Vagina (tissue), 2 donors: ENCODE measurements at places on chromosomes 6 and 20.

DNA sequence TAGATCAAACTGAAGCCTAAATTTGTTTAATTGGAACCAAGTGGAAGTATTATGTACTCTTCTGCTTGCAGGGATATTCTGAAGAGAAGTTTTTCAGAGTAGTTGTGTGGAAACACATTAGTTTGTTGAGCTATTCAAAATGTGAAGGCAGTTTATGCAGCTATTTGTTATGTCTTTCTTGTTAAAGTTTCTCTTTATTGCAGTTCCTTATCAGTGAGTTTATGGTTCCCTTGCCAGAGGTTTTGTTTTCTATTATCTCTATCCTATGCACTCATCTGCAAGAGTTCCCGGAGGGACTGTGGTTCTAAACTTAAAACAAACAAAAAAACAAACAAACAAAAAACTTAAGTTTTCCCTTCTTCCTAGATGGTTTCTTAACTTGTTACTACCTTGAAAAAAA lies 143.7 kb upstream of the SLC22A16 start:
- no peak for DNase-seq

GRCh38 chr20:50415021-50415515 lies 95.1 kb upstream of the PTPN1 start:
- DNase-seq: no peak

DNA sequence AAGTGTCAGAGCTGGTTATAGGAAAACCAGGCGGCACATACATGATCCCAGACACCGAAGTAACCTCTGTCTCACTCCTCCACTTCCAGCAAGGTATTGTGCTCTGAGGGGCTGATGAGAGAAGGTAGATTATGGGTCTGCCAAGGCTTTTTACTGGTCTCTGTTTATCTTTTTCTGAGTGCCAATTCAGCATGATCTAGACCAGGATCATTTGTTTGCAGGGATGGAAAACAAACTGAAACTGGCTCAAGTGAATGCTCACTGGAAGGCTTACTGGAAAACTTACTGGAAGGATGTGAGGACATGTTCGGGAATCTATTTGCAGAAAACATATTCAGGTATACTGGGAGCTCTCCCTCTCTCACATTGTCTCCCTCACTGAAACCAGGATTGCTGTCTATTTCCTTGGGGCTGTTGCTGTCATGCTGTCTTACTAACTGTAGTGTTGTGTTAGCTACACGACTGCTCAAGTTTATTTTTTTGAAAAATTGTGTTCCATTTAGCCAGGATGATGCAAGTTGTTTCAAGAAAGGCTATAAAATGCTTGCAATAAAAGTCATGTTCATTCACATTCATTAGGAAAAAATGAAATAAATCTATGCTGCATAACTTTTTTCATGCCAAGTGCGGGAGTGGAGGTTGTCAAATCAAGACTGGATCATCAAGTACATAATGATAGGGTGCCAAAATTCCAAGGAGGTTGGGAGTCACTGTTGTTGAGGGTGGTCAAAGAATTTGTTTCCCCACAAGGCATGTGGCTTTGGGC lies 37.0 kb downstream of the KLHL31 start:
- no peak for DNase-seq

GRCh38 chr6:53476964-53477363 lies 67.9 kb downstream of the GCLC start:
- no peak for DNase-seq

DNA sequence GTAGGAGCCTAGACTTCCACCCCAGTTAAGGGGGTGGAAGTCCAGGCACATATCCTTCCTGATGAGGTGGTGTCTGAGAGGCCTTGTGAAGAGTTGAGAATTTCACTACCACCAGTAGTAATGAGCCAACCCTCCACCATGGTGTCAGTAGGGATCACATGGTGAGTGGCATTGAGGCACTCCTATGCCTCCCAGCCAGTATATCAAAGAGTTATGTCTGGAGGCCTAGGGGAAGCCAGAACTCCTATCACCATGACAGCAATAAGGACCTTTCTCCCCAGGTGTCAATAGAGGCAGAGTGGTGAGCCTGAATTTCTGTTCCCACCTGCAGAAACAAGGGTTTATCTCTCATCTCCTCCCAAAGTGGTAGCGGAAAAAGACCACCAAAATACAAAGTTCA lies 106.6 kb upstream of the ADTRP start:
- DNase-seq: no peak

GRCh38 chr6:23940466-23940865 lies 185.5 kb upstream of the NRSN1 start:
- DNase-seq: no peak

- no peak for DNase-seq
Observed at GRCh38 chr6:144644776-144645175, 359.6 kb downstream of the UTRN start.

GRCh38 chr6:46255528-46255927 lies 84.7 kb upstream of the ENPP5 start:
- DNase-seq: no peak

GRCh38 chr6:34041385-34041784 lies 104.5 kb downstream of the GRM4 start:
- DNase-seq: no peak

GRCh38 chr6:157240960-157241311 lies 82.4 kb downstream of the TMEM242 start:
- DNase-seq: no peak

DNA sequence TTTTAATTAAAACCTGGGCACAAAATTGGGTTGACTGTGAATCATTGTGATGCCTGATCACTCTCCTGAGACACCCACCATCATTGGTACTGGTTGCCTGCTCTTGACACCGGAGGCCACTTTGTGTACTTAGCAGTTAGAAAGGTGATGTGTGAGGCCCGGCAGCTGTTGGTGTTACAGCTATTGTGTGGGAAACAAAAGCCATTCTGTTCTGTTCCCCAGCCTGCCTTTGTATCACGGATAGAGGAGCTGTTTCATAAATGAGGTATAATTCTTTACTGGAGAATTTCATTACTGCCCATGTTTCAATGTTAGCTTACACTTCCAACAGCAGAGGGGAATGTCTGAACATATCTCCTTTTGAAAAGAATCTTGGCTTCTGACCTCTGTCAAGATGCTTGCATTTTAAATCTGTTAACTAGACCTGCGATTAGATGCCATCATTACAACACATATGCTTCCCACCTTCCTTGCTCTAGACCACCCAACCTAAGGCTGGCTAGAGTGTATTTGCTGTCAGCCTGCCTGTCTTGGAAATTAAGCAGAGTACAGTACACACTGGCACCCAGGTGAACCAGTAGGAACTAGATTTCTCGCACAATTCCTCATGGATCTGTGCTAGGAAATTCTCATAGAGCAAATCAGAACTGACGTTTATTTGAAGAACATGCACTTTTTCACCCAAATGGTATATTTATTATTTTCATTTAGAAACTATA lies 142.4 kb upstream of the INSM1 start:
- DNase-seq: no peak

DNA sequence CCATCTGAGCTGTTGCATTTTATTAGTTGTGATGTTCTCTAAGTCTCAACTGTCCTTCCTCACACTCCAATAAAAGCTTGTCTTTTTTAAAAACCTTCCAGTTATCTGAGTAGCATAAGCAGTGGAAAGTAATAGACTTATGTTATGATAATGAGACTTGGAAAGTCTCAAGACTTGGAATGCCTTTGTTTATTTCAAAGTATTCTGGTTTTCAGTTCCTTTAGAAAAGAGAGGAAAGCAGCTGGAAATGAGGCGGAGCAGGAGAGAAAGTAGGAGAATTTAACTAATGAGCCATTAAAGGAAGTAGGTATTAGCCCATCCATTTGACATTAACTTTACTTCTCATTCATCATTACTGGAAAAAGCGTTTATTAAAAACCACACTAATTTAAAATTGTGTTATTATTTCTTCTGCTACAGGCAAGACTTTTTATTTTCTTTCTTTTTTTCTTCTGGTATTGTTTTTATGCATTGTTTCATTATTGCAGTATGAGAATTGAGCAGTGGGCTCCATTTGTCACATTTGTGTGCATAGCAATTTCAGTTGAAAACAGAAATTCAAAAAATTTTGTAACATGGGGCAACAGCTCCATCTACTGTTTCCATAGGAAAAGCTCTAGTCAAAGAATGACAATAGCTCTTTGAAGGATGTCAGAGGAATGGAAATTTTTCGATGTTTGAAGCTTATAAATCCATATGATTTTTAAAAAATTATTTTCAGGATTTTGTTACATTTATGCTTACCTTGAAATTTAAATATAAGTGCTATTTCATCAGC lies 194.8 kb downstream of the COL9A1 start:
- DNase-seq: no peak

DNA sequence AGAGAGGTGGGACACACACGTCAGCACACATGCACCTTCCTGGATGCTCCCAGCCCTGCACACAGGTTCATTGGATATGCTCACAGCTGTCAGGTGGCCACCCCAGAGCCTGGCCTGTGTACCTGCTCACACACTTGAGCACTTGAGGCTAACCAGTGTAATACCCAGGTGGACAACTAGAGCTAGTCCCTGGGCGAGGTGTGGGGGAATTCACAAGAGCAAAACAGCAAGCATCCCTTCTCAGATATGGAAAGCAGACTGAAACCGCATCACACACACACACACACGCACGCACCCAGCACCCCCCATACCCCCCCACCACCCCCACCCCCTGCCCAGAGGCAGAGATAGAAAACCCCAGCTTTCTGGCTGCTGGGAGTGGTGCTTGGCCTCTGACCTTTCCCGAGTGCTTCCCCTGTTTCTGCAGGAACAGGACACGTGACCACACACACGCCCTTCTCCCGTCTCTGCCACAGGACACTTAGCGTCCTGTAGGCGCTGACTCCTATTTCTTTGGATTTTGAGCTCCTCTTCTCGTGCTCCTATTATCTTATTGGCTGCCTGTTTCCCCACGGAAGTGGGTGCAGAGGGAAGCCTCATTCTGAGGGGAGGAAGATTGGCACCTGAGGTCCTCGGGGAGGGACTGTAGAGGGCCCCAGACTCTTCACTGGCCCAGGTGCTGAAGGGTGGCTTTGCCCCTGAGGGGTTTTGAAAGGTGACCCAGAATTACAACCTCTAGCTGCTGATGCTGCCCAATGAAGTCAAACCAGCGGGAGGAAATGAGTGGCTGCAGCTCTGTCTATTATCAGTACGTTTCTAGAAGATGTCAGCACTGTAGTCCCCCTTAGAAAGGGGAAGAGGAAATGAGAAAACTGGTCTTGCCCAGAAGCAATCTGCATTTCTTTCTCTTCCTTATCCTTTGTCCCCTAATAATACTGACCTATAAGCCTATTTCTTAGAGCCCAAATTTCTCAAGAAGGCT lies 65.8 kb downstream of the SYTL3 start:
- no peak for DNase-seq

DNA sequence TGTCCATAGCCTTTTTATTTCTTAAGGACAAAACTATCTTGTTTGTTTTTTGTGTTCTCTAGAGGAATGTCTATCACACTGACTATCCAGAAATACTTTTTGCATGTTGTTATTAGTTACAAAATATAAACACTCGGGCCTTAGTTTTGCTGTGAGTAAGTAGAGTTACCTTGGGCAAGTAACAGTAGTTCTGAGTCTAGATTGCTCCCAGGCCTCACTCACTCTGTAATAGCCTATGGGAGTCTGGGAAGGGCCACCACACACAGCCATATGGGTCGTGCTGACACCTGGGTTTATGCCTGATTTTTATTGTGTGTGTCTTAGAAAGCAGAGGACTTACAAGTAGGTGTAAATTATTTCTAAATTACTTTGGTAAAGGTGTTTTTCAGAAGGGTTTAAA lies 185.8 kb downstream of the TMEM242 start:
- no peak for DNase-seq

GRCh38 chr6:111357705-111358104 lies 125.3 kb downstream of the REV3L start:
- no peak for DNase-seq

- DNase-seq: no peak
Observed at GRCh38 chr20:58001381-58001780, 227.1 kb downstream of the ANKRD60 start.

DNA sequence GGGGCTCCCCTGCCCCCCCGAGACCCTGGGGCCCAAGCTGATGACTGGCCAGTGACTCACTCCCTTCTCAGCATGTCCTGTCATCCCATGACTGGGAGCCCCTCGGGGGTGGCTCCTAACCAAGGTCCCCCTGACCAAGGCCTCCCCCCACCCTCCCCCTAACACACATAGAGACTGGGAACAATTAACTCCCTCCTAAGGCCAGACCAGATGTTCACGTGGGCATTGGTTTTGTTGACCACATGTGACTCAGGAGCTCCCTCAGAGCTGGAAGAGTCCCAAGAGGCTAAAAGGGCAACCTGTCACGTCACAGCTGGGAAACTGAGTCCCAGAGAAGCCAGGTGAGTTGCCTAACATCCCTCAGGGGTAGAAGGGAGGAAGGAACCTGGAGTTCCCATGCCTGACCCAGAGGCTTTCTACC lies 10.6 kb upstream of the CCN5 start:
- DNase-seq: peak; percentile 78

GRCh38 chr6:3707024-3707423 lies 44.5 kb downstream of the PXDC1 start:
- DNase-seq: no peak

DNA sequence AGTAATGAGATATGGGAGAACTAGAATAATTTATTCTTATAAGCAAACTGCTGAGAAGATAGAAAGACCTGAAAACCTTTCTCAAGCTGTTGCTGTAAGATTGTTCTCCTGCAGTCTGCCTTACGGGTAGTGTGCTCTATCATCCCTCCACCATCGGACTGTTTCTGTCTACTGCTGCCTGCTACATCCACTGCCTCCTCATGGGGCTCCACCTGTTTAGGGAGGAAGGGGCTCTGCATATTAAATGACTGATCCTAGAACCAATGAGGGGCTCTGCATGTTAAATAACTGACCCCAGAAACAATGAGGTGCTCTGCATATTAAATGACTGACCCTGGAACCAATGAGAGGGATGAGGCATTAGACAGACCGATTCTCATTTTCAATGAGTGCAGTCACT lies 654.6 kb downstream of the KIF16B start:
- no peak for DNase-seq

- no peak for DNase-seq
Observed at GRCh38 chr6:24757611-24758010, 17.1 kb upstream of the GMNN start.

- no peak for DNase-seq
Observed at GRCh38 chr6:75493400-75494064, at the start of gene FILIP1. Gene FILIP1, minus strand, starts transcription at chr6:75493800. Its CDS starts 78,828 bp downstream, at chr6:75414972.

GRCh38 chr20:41011551-41012067 lies 17.0 kb upstream of the TOP1 start:
- no peak for DNase-seq

DNA sequence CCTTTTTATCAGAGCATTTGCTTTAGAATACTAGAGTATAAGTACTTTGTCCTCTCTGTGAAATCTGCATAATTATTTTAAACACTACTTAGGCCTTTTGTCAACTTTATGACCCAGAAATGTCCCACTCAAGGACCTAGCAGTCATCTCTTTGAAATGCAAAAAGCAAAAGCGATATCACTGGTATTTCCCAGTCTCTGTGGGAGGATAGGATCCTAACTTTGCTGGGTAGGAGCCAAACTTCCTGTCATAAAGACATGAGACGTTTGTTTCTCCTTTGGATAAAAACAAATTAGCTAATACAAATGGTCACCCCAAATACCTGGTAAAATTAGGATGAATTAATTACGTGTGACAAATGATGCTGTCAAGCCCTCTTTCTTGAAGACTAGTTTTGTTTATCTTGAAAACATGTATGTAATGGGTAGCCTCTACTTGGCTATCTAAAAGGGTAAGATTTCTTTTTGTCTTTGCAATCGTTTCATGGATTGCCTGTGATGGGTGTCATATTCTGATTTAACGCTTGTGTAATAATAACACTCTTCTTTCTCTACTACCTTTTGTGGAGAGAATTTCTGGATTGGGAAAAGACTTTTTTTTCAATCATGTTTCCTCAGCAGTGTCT lies 36.2 kb downstream of the DCDC2 start:
- no peak for DNase-seq

GRCh38 chr6:54248994-54249393 lies 59.2 kb upstream of the TINAG start:
- DNase-seq: no peak

GRCh38 chr20:48640871-48641270 lies 186.9 kb downstream of the PREX1 start:
- DNase-seq: no peak
